Thyroid gland (tissue), 4 donors: ENCODE measurements at places on chromosomes 12 and 14. TPM values are rescaled to one million over a fixed set of nuclear protein-coding genes. Genes with fewer than 3 reads are reported as not detected.

The RNF212B gene
- not detected for total RNA-seq

GRCh38 chr14:80356413-80356812 is 145.1 kb upstream of the DIO2 start:
- no peaks in the 10 kb centered on the region for H3K27me3 ChIP-seq
- DNase-seq = peak; percentile 23
- no peaks in the 10 kb centered on the region for H3K36me3 ChIP-seq

GRCh38 chr12:25337916-25338315 is 87.2 kb upstream of the KRAS start:
- H3K4me1 ChIP-seq = no peaks in the 10 kb centered on the region
- no peaks in the 10 kb centered on the region for H3K27me3 ChIP-seq
- H3K27ac ChIP-seq = no peak overlapping the region
- DNase-seq = no peak
- no peaks in the 10 kb centered on the region for H3K36me3 ChIP-seq

The LHX5 gene
- not detected for total RNA-seq

GRCh38 chr14:101627915-101628262 is 66.6 kb downstream of the DIO3 start:
- H3K4me1 ChIP-seq = no peaks in the 10 kb centered on the region
- no peak for DNase-seq
- H3K36me3 ChIP-seq = no peaks in the 10 kb centered on the region
- no peak overlapping the region for H3K27ac ChIP-seq

DNA sequence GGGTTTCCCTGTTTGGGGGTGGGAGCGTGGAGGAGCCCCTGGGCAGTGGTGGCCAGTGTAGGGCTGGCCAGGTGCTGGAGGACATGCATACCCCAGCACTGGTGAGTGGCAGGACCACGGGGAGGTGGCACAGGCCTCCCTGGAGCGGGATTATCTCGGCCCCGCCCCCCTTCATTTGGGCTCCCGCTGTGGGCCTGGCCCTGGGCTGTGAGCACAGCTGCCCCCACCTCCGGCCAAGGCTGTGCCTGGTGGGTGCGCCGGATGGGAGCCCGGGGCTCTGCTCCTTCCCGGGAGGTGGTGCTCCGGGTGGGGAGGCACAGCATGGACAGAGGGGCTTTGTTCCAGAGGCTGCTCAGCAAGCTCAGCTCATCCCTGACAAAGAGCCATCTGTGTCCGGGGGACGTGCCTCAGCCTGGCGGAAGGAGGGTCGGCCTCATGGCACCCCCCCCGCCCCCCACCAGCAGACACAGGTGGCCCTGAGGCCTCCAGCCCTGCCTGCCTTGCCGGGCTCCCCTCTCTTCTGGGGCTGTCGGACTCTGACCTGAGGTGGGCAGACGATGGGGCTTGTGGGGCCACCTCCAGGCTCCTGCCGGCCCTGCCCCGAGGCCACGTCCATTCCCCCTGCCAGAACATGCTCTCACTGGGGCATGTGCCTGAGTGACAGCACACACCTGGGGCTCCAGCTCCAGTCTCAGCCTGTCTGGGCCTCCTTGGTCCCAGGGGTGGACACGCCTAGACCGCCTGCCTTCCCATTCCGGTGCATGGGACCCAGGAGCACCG is 8.4 kb downstream of the TEDC1 start:
- no peak overlapping the region for H3K27ac ChIP-seq
- H3K4me1 ChIP-seq = no peaks in the 10 kb centered on the region
- no peak overlapping the region for H3K4me3 ChIP-seq
- no peaks in the 10 kb centered on the region for H3K27me3 ChIP-seq
- no peaks in the 10 kb centered on the region for H3K36me3 ChIP-seq

DNA sequence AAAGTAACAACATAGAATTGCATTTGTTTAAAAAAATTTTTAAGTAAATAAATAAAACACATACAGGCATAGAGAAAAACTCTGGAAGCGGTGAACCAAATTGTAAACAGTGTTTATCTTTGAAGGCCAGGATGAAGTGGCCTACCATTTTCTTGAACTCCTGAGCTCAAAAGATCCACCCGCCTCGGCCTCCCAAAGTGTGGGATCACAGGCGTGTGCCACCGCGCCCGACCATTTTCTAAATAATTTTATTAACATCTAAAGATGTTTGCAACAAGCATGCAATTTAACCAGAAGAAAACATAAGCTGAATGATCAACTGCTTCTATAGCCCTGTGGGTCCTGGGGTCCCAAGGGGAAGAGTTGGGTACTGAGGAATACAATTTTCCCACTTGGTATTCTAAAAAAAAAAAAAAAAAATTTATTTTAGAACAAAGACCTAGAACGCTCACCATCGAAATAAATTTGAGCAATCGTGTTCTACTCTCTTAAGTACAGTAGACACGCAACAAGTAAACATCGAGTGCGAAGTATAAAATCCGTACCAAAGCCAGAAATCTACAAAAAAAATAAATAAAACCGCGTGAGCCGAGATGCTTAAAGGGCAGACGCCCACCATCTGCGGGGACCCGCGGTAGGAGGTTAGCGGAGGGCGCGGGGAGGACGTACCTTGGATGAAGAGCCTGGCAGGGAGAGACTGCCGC is 484 bp downstream of the MIS18BP1 start:
- H3K27me3 ChIP-seq = no peaks in the 10 kb centered on the region
- no peaks in the 10 kb centered on the region for H3K36me3 ChIP-seq
- peaks cover 5% of the 10 kb centered on the region for H3K4me1 ChIP-seq
- H3K4me3 ChIP-seq = peak overlapping the region; percentile 94
- peak overlapping the region; percentile 91 for H3K27ac ChIP-seq

- DNase-seq = no peak
- no peaks in the 10 kb centered on the region for H3K4me1 ChIP-seq
- H3K4me3 ChIP-seq = no peak overlapping the region
- H3K27me3 ChIP-seq = no peaks in the 10 kb centered on the region
Measured at GRCh38 chr12:106288101-106288493, 14.4 kb upstream of the TCP11L2 start.

DNA sequence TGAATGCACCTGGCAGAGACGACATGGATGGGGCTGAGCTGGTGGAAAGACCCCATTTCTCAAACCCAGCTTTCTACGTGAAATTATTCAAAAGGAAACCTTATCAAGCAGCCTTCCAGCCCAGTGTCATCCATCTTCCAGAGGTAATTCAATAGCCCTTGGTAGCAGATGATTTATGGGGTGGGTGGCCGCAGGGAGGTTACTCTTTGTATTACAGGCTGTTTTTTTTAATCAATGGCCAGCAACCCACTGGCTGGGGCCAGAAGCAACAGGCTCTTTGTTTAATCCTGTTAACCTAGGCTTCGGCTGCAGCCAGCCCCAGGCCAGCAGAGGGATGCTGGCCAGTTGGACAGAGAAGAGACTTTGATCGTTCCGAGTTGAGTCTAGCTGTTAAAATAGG is 139.8 kb upstream of the SRRM4 start:
- no peak overlapping the region for H3K4me3 ChIP-seq
- no peaks in the 10 kb centered on the region for H3K27me3 ChIP-seq
- DNase-seq = no peak
- no peaks in the 10 kb centered on the region for H3K4me1 ChIP-seq
- H3K27ac ChIP-seq = no peak overlapping the region
- no peaks in the 10 kb centered on the region for H3K36me3 ChIP-seq

GRCh38 chr12:25675808-25676207 is 122.7 kb upstream of the LMNTD1 start:
- no peak overlapping the region for H3K27ac ChIP-seq
- no peaks in the 10 kb centered on the region for H3K27me3 ChIP-seq
- H3K36me3 ChIP-seq = no peaks in the 10 kb centered on the region
- DNase-seq = no peak

- no peak overlapping the region for H3K27ac ChIP-seq
- H3K4me3 ChIP-seq = no peak overlapping the region
Measured at GRCh38 chr14:104348741-104349140, 210.4 kb downstream of the KIF26A start.

DNA sequence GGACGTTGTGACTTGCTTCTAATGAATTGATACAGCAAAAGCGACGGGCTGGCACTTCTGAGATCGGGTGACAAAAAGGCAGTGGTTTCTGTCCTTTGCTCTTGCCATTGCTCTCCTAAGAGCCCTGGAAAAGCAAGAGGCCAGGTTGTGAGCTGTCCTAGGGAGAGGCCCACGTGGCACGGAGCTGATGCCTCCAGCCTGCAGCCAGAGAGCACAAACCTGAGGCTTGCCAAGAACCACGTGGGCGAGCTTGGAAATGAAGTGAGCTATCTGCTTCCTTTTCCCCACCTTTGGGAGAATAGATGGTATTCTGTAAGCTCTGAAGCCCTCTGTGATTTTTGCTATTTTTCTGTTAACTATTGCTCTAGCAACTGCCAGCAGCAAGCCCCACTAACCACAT is 26.4 kb upstream of the NOS1 start:
- no peaks in the 10 kb centered on the region for H3K27me3 ChIP-seq
- H3K27ac ChIP-seq = no peak overlapping the region
- no peaks in the 10 kb centered on the region for H3K4me1 ChIP-seq
- no peak overlapping the region for H3K4me3 ChIP-seq
- DNase-seq = peak; percentile 78

The TDRD9 gene
- total RNA-seq = 27.4 TPM

- no peaks in the 10 kb centered on the region for H3K36me3 ChIP-seq
- peak overlapping the region; percentile 87 for H3K27ac ChIP-seq
- peak; percentile 61 for DNase-seq
- no peak overlapping the region for H3K4me3 ChIP-seq
Measured at GRCh38 chr14:100298551-100299237, 7.5 kb downstream of the SLC25A29 start.
